Heart right ventricle (tissue), 16 donors: ENCODE measurements at places on chromosomes 16 and 17. TPM values are rescaled to one million over a fixed set of nuclear protein-coding genes. Genes with fewer than 3 reads are reported as not detected.

DNA sequence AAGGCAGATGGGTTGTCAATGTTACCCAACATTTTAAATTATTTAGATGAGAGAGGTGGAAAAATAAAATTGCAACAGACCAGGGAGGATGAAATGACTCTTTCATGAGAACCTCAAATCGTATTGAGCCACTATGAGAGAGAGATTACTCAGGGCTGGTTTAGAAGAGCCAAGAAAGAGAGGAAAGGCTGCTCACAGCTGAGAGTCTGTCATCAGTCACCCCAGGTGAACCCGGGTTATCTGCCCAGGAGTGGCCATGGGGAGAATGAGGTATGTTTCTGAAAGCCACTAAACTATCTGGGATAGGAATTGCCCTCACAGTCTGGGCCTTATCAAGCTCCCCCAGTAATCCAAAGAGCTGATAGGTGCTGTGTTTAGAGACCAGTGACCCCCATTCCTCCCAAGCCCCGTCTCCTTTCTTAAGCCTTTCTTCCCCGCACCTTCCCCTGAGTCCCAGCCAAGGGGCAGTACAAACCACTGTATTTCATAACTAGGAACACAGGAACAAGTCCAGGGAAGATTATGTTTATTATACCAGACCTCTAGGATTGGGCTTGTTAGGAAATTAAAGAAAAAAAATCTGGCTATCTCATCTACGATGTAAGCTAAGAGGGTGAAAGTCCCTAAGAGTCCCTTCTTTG, 158.9 kb upstream of the NOL11 start:
- no peaks in the 10 kb centered on the region for H3K36me3 ChIP-seq
- no peaks in the 10 kb centered on the region for H3K27me3 ChIP-seq
- no peak for DNase-seq
- H3K4me1 ChIP-seq = no peaks in the 10 kb centered on the region

DNA sequence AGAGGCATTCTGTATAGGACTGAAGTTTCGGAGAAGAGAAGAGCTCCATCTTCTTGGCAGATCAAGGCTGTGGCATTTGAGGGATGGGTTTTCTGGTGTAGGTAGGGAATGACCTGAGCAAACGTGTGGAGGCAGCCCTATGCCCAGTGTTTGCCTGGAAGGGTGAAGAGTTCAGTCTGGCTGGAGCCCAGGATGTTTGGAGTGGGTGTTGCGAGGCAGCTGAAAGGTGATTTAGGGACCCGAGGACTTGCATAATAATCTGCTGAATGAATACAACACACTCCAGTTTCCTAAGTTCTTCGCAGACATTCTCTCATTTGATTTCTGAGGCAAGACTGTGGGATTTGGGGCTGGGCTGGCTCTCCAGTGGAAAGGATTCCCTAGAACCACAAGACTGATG, 186.2 kb downstream of the CYLD start:
- no peaks in the 10 kb centered on the region for H3K27me3 ChIP-seq
- no peak overlapping the region for H3K4me3 ChIP-seq
- no peak for DNase-seq
- H3K36me3 ChIP-seq = no peaks in the 10 kb centered on the region
- no peaks in the 10 kb centered on the region for H3K4me1 ChIP-seq

- DNase-seq = peak; percentile 77
- H3K27ac ChIP-seq = no peak overlapping the region
These were observed 45.9 kb downstream of the SOCS3 start for GRCh38 chr17:78313735-78314648.

The TEX19 gene
- not detected for total RNA-seq

The CUEDC1 gene
- 44.1 TPM for total RNA-seq

The CRYBA1 gene
- total RNA-seq = not detected
